ENCODE measurements at places on chromosomes 5 and 9.

- DNase-seq, result no peak
Measured at GRCh38 chr5:167284222-167284890, 1007.1 kb upstream of the WWC1 start.

DNA sequence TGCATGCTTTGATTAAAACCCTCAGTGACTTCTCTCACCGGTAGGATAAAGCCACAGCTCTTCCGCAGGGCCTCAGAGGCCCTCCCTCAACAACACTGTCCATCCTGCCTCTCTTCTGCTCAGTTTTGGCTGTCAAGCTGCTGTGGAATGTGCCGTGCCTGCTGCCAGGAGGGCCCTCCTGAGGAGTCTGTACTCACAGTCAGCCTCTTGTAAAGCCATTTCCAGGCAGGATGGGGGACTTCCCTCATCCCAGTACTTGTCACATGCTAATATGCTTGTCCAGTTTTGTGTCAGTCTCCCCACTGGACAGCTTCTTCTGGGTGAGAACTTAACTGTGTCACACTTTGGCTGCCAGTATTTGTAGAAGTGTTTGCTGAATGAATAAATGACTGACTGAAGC is 13.9 kb upstream of the DDX41 start:
- DNase-seq, result no peak

DNA sequence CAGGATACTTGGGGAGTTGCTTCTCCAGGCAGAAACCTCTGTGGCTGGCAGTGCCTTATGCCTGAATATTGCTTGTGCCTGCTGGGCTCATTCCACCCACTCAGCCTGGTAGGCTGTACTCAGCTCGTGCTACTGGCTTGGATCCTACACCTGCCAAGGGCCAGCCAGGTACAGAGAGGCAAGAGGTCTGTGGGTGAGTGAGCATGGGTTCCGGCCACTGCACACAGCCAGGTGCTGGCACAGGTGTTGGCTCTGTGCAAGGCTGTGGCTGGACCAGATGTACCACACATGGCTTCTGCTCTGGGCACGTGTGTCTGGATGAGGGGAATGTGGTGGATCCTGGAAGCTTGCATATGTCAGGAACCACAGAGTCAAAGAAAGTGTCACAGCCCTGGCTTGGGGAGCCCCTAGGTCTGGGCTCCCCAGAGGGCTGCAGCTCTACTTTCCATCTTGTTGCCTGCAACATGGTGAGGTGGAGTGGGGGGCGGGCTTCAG is 76.7 kb upstream of the C6 start:
- no peak for DNase-seq

DNA sequence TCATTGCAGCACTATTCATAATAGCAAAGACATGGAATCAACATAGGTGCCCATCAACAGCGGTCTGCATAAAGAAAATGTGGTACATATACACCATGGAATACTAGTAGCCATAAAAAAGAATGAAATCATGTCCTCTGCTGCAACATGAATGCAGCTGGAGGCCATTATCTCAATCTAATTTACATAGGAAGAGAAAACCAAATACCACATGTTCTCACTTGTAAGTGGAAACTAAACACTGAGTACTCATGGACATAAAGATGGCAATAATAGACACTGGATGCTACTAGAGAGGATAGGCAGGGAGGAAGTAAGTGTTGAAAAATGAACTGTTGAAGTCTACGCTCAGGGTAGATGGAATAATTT is 203.9 kb upstream of the CDH9 start:
- DNase-seq, result no peak

GRCh38 chr9:112037281-112038016 is 137.6 kb downstream of the SUSD1 start:
- no peak for DNase-seq

GRCh38 chr5:148739023-148739422 is 84.7 kb upstream of the HTR4 start:
- DNase-seq, result no peak

DNA sequence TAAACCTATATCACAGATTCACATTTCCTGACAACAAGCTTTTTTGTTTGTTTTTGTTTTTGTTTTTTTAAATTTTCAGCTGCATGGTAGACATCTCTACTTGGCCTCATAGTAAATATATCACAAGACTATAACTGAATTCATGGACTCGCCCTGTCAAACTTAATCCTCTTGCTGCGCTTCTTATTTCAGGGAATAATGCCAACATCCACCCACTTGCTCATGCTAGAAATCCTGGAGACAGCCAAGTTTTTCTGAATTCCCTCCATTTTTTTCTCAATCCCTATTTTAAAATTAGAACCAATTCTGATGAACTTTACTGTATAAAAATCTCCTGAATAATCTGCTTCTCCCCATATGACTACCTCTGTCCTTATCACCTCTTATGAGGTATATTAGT is 283.6 kb upstream of the RPS23 start:
- DNase-seq, result no peak

GRCh38 chr9:136808806-136809158 is 1.0 kb downstream of the RABL6 start:
- no peak for DNase-seq

- DNase-seq, result no peak
Measured at GRCh38 chr9:106934442-106935238, 71.7 kb downstream of the ZNF462 start.

DNA sequence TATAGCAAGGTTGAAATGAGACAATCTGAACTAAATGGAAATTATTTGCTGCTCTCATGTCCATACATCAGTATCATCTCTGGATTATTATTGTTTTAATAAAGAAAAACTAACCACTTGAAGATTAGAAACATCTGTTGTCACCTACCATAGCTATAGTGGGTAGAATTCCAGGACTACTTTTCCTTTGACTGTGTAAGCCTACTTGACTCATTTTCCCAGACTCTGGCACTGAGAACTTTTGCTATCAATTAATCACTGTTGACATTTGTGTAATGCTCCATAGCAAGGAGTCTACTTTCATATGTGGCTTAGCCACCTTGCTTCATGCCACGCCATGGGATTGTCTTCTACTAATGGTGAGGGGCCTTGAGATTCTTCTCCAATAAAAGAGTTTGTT is 59.9 kb upstream of the ARRDC3 start:
- DNase-seq, result no peak

GRCh38 chr9:38296807-38297206 is 95.7 kb upstream of the ALDH1B1 start:
- no peak for DNase-seq

DNA sequence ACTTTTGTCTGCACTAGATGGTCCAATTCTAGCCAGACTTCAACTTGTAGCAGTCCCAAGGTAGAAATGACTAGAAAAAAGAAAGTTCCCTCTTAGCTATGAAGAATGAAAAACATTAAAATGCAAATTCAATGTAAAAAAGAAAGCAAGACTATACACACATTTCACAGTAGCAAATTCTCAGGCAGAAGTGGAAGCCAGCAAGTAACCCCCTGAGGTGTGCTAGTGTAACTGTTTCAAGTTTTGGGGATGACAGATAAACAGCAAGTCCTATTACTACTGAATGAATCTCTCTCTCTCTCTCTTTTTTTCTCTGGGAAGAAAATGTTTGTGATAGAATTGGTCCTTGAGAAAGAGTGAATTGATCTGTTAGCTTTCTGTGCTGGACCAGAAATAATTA is 185.6 kb downstream of the EFNA5 start:
- no peak for DNase-seq

- no peak for DNase-seq
Measured at GRCh38 chr5:96079075-96079474, 117.4 kb upstream of the ELL2 start.

- DNase-seq, result no peak
Measured at GRCh38 chr9:16335788-16336580, 534.5 kb downstream of the BNC2 start.

DNA sequence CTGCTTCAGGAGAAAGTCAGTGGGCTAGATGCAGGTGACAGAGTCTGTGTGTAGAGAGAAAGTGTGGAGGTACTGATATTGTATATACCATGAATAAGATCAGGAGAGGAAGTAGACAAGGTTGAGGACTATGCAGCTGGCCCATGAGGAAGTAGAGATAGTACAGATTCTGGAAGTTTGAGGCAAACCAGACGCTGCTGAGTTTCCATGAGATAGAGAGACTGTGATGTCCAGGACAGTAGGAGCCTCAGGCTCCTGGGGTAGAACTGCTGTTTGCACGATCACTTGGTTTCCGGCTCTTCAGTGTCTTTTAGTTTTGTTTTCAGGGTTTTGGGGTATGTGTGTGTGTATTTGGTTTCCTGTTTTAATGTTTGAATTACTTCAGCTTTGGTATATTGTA is 13.6 kb downstream of the OTULINL start:
- DNase-seq, result no peak

GRCh38 chr9:70945301-70945700 is 176.1 kb downstream of the TRPM3 start:
- DNase-seq, result no peak

GRCh38 chr5:179755022-179755421 is 22.4 kb downstream of the MAML1 start:
- DNase-seq, result no peak

- no peak for DNase-seq
Measured at GRCh38 chr5:115366223-115366622, 69.8 kb upstream of the CCDC112 start.

GRCh38 chr9:101299901-101300300 is 84.9 kb downstream of the BAAT start:
- DNase-seq, result no peak

DNA sequence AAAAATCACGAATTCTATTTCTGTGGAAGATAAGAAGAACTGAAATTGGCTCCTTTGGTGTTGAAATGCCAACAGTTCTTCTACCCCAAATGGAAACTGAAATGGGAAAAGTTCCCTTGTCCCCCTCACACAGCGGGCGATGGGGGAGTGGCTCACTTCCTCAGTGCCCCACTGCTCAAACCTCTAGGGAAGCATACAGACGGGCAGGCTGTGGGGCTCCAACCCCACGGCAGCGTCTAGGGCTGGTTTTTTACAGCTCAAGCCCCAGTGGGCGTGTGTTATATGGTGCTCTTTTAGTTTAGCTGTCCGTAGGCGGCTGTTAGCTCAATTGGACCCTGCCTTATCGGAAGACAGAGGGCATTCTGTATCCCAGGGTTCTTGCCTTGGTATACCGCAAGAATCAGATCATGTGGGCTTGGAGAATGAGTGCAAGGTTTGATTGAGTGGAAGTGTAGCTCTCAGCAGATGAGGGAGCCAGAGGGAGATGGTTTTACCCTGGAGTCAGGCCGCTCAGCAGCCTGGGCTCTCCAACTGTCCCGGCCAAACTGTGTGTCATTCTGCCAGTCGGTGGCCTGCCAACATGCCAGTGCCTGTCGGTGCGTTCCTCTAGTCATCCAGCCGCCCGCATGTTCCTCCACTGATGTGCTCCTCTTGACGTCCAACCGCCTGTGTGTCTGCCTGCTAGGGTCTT is 166.3 kb upstream of the ZNF608 start:
- no peak for DNase-seq

DNA sequence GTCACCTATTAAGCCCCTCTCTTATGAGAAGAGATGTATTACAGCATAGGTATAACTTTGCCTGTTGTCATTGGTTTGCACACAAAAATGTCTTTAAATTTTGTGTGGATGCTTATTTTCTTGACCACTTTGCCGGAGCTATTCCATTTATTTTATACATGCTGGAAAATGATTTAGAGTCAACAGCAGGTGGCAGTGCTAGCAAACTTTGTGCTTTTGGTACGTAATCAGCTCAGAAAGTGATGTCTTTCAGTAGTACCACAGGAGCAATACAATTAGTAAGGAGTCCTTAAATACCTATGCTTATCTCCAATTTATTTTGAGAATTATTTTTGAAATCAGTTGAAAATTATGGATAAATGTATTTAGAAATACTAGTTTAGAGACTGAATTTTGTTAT is 19.8 kb upstream of the NUDT12 start:
- no peak for DNase-seq

DNA sequence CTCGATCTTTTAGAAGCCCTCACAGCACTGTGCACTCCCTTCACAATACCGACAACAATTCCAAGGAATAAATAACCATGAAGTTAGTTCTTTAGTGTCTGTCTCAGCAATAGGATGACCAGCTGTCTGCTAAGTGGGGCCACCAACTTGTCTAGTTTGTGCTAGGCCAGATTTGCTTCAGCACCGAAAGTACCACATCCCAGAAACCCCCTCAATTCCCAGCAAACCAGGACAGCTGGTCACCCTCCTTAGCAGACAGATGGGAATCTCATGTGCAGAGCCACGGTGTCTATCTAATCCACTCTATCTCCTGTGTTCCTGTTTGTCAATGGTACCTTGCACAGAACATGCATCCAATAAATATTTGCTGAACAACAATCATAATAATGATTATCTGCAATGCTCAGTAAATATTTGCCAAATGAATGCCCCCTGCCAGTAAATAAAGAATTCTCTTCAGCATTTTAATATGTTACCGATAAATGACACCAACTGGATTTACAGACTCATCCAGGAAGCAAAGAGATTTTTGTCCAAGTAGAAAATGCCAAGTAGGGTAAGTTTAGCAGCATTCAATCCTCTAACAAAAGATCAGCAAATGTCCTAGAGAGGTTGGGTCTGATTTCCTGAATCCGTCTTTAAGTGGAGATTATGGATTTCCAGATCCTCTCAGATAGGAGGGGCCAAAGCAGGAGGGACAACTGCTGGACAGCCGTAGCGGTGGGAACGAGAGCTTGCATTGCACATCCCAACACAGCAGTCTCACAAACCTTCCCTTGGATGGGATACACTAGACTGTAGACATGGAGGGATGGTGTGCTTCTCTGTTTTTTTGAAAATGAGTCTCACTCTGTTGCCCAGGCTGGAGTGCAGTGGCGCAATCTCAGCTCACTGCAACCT is 51.9 kb upstream of the ANKRD33B start:
- no peak for DNase-seq

GRCh38 chr5:55773057-55773456 is 35.2 kb downstream of the DDX4 start:
- no peak for DNase-seq

GRCh38 chr9:17907779-17908508 is 329.1 kb downstream of the SH3GL2 start:
- no peak for DNase-seq

- DNase-seq, result no peak
Measured at GRCh38 chr5:761854-762710, 22.4 kb downstream of the ZDHHC11B start.

DNA sequence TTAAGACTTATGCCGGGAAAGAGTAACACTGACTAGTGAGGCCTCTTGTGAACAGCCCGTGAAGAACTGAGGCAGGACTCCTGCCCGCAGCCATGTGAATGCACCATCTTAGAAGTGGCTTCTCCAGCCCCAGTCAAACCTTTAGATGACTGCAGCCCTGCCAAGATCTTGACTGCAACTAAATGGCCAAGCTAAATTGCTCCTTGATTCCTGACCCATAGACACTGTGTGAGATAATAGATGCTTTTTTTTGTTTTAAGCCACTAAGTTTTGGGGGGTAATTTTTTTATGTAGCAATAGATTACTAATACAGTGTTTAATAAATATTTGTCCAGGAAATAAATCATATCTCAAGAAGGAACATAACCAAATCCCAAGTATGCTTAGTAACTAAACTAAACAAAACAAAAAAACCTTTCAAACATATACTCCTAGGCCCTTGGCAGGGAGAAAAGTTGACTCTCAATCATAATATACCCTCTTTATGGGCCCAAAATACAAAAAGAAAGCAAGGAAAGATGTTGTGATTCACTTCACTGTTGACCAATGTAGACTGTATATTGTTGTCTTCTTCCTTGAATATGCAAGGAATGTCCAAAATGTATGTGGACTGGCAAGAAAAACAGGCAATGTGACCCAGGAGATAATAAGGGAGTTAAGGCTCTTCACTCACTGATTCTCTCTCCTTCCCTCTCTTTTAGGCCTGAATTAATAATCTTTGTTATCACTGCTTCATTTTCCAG is 79.7 kb upstream of the ZNF366 start:
- no peak for DNase-seq

GRCh38 chr9:133690081-133690561 is 48.0 kb downstream of the SARDH start:
- DNase-seq, result no peak
